NCI-H2081 treated with DMSO at 0.1 percent for 48 hours (cell line): ENCODE measurements at places on chromosomes 5 and 9.

DNA sequence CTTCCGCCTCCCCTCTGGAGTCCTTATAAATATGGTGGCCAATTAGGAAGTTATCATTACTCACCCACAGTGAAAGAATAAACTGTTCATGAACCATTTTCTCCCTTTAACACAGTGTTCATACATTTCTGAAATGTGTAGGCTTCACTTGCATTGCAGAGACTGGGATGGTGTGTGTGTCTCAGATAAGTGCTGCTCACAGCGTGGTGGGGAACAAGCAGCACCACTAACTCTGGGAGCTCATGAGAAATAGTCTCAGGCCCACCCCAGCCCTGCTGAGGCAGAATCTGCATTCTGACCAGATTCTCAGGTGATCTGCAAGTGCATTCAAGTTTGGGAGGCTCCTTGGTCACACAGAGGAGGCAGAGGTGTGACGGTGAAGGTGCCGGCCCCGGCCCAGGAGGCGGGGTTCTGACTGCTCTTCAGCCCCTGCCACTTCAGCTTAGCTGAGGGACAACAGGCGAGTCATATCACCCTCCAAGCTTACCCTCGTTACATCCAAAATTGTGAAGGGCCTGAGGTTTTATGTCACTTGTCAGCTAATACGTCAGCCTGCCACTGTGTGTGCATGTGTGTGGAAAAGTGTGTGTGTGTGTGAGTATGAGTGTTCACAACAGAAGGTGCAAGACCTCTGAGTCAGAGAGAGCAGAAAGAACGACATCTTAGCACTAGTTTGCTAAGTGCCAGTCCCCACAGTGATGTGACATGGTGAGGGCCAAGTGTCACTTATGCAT lies 34.7 kb downstream of the DAP start:
- DNase-seq: no peak

- DNase-seq: no peak
These were observed 18.0 kb downstream of the NNT start for GRCh38 chr5:43620944-43621505.

- DNase-seq: no peak
These were observed 25.8 kb upstream of the LPCAT1 start for GRCh38 chr5:1549475-1550030.

DNA sequence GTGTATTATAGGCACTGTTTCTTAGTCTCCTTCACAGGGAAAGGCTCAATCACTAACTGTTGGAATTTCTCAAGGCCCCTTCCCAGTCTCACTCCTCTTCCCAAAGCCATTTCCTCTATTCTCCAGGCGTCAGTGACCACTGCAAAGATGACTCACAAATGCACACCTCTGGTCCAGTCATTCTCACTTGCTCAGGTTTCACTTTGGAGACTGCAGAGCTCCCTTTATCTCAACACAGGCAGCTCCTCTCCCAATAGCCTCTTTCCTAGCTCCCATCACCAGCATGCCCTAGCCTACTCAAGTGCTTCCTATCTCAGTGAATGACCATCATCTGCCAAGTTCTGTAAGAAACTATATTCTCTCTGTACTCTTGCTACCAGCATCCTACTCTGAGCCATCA lies 323.6 kb downstream of the NTRK2 start:
- no peak for DNase-seq

DNA sequence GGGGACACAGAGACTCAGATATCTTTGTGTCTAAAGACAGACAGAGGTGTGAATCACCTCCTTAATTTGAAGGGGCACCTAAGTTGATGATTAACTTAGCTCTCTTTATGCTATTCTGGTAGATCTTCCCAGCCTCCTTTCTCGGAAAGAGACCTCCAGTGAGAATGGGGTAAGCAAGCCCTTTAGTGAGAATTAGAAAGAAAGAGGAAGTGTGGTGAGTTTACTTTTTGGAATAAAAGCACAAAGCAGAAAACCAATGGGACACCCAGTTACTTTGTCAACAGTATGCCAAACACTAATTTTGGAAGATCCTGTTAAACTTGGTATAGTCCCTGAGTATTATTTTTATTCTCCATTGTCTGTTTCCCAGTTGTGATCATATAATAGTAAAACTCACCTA lies 302.8 kb upstream of the RASA1 start:
- no peak for DNase-seq

DNA sequence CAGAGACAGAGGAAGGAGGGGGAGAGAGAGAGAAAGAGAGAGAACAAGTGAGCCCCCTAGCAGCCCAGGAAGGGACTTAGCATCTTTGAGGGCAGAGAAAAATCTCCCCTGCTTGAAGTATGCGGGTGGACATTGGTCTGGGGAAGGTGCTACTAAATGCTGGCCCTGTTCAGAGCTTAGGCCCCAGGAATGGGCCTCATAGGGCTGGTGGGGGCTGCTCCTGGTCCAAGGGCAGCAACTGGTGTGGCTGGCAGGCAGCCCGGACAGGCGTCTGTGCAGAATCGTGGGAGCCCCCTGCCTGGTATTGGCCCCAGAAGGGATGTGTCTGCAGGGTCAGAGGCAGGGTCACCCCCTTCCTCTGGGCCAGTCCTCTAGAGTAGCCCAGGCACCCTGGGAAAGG lies 47.8 kb upstream of the SUSD3 start:
- DNase-seq: no peak

DNA sequence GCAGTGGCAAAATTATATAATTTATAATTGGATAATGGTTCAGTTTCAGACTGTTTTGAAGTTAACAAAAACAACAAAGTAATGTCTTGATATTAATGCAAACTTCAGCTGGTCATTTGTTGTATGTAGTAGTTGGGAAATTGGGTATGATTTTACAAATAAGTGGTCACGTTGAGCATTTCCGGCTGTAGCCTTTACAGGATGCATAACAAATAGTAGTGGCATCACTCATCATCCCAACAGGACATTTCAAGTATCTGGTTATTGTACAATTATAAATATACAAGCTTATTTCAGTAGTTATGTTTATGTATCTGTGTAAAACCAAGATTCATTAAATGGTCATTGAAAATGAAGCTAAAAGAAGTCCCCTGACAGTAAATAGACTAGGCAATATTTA lies 72.9 kb downstream of the SMIM15 start:
- no peak for DNase-seq

DNA sequence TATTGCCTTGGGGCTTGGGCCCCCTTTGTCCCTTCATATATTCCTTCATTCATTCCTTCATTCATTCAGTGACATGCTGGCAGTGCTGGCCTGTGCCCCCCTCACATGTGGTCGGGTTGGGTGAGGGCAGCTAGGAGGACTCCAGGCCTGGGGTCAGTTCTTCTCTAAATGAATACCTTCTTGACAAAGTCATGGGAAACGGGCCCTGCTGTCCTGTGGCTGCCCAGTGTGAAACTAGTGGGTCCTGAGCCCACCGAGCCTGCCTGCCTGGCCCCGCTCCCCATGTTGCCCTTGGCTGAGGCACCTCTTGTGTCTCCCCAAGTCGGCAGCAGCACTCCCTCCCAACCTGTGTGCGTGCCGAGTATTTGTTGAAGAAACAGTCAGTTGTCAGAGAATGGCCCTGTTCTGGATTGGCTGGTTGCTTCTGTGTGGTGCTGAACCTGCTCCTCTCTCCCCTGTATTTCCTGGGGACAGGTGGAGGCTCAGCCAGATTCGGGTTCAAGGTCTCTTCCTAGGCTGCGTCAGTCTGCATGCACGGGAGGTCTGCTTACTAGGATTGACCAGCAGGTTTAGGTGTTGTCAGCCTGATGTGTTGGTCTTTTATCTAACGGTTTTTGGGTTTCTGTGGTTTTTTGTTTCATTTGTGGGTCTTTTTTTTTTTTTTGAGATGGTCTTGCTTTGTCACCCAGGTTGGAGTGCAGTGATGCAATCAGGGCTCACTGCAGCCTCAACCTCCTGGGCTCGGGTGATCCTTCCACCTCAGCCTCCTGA lies 3.0 kb upstream of the CEL start:
- DNase-seq: no peak

DNA sequence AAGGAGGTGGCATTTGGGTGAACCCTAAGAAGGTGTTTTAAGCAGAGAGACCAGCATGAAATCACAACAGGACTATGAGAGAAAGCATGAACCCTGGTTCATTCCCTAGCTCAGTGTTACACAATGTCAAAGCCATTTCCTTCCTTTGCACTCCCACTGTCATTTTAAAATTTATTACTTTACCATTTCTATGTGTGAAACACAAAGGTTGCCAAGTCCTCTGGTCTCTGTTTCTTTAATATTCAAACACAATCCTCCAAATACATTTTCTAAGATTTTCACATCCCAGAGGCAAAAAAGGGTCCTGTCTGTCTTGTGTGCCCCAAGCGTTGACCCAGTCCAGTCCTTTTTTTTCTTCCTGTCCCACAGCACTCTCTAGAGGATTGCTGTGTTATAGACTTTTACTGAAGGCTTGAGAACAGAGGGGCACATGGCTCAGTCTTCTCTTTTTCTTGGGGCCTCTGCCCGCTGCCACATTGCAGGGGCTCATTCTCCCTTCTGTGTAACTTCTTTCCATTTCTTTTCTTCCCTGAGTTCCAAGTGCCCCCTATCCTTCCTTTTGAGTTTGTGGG lies 78.6 kb upstream of the SLC28A3 start:
- no peak for DNase-seq

DNA sequence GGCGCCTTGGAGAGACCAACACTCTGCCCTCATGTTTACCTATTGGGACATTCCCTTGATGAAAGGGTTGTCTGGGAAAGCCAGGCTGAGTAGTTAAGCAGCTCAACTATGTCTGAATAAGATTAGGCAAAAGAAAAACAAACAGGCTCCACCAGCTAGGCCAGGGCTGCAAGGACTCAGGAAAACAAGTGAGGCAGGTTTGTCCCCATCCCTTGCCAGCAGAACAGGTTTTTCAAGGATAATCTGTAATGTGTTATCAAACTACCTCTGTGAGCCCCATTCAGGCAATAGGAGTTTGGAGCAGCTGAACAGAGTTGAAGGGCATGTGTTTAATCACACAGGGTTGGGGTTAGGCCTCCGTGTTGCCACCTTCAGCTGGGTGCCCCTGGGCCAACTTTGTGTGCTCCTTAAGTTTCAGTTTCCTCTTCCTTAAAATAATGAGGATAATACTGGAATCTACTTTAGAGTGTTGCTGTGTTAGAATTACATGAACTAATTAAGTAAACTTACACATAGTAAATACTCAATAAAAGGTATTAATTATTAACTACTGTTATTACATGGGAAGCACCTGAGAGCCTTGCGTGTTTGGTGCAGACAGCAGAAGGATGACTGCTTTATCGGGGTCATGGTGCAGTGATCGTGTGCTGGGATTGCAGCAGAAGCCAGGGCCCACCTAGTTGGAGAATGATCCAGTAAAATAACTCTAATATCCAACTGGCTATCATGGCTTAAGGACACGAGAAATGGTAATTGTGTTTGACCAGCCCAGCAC lies 72.1 kb upstream of the ATP10B start:
- DNase-seq: no peak

DNA sequence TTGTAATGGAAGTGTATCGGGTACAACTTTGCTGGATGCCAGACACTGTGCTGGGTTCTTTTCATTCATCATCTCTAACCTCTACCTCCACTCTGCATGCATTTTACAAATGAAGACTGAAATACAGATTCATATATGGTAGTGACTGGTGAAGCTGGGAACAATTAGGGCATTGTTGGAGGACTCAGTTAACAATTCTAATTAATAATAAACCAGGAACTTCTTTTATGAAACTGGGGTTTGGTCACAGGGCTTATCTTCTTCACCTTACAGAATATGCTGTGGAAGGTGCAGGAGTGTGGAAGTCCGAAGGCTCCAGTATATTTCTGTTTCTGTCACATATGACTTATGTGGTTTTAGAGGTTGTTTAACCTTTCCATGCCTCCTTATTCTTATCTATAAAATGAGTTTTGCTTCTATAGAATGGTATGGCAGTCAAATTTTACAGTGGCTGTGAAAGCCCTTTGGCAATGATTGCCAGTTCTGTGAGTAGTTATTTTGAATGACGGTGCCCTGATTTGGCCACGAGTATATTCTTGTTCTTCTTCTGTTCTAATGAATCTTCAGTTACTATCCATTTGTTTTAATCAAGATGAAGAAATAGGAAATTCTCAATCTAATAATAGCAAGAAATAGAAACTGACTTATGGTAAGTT lies 284.7 kb downstream of the GABRB2 start:
- no peak for DNase-seq

- DNase-seq: no peak
These were observed 4.8 kb upstream of the SLC2A8 start for GRCh38 chr9:127392166-127392565.

- no peak for DNase-seq
These were observed 512.7 kb upstream of the PAPPA start for GRCh38 chr9:115640887-115641286.

- no peak for DNase-seq
These were observed 350.6 kb downstream of the MLLT3 start for GRCh38 chr9:20271723-20272122.

- no peak for DNase-seq
These were observed 992.6 kb downstream of the DNAH5 start for GRCh38 chr5:12951846-12952245.

GRCh38 chr5:160966921-160967320 lies 114.9 kb upstream of the ATP10B start:
- no peak for DNase-seq

DNA sequence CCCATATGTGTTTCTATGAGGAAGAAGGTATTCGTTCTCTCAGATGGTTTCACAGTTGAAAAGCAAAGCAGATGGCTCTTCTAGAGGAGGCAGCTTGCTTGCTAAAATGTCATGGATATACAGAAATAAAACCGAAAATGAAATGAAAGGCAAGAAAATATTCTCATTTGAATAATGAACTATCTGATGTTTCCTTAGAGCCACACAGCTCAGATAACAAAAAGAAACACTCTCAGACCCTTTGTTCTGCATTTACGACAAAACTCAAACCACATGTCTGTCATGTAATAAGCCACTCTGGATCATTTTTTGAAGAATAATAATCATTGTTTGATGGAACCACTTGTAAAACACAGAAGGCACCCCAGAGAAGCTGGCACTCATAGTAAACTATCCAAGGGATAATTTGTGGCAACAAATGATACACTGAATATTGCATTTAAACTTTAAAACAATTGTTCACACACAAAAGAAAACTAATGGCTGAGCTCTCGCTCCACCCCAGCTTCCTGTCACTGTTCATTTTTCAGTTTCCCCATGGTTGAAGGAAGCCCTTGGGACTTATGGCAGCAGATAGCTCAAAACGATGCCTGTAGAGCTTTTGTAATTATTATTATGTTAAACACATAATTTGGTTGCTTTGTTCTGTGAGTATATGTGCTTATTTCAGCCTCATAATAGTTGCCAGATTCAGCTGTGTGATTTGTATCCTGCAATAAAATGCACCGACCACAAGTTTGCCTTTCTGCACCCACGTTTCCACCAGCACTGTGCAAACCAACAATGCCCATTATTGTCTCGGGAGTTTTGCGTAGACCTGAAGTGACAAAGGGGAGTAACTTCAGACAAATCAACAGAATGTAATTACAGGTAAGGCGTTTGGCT lies 256.0 kb downstream of the TMEM167A start:
- no peak for DNase-seq

- DNase-seq: no peak
These were observed 28.2 kb downstream of the WDR41 start for GRCh38 chr5:77463905-77464304.

DNA sequence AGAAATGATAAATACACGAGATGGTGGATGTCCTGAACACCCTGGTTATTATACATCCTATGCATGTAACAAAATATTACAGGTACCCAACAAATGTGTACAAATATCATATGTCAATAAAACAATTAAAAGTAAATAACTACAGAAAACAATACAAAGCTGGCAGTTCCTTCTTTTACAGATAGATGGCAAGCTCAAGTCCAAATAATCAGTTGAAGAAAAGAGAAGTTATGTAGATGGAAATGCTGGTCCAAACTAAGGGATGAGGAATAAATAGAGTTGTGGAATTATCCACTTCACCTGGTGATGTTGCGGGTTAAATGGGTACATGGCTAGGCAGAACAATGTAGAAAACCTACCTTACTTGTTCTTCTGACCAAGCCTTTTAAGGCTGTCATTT lies 79.4 kb downstream of the PALM2AKAP2 start:
- DNase-seq: no peak
